Stimulated activated CD8-positive, alpha-beta memory T cell treated with anti-CD3 and anti-CD28 coated beads, Interleukin-4, amount 100 ng/mL, for 1 hour (primary cell): ENCODE measurements at places on chromosomes 4 and X.

DNA sequence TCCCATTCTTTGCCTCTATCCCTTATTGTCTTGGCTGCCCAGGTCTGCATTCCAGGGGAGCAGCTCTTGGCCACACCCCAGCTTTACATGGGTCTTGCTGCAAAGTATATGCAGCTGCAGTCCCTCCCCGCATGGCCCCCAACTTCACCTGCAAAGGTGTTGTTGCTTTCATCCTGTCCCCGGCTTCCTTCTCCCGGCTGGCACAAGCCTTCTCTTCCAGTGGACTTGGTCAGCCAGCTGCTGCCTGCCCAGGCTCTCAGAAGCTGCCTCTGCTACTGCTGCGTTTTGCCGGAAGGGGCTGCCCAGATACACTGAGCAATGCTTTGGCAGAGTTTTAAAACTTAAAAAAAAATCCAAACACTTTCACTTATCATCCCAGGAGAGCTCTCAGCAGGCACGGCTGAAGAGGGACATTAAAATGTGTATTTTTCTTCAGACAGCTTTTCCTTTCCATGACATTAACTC, 121.2 kb upstream of the PDLIM3 start:
- no peak for DNase-seq

DNA sequence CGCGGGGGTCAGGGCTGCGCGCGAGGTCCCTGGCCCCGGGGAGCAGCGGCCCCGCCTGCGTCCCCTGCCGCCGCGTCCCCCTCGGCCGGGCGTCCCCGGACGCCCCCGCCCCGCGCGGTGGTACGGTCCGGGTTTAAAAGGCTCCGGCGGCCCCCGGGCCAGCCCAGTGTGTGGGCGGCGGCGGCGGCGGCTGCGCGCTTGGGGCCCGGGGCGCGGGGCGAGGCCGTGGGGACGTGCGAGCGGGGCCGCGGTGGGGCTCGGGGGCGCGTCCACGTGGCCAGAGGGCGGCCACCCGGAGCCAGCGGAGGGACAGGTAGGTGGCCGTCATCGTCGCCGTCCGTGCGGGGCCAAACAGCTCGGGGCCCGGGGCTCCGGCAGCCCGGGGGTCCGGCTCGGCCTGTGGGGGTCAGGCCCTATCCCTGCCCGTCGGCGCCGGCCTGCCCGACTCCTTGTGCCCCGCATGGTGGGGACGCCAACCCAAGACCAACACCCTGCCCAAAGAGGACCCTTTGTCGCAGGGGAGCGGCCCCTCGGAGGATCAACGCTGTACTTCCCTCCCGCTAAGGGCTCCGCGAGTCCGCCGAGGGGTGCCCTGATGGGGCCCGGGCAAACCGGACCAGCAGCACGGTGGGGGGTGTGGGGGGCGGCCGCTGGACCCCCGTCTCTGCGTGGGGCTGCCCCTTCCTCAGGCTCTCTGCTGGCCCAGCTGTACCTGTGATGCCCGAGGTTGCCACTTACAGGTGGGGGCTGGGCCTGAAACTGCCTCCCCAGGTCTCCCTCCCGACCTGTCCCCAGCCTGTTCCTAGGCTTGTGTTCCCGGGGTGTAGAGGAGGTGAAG, at the start of gene PLXNA3:
Gene PLXNA3, plus strand, starts transcription at position 166 of the 838 bp plus-strand sequence. CDS start 1,903 bp downstream, outside the sequence.
- DNase-seq: no peak

DNA sequence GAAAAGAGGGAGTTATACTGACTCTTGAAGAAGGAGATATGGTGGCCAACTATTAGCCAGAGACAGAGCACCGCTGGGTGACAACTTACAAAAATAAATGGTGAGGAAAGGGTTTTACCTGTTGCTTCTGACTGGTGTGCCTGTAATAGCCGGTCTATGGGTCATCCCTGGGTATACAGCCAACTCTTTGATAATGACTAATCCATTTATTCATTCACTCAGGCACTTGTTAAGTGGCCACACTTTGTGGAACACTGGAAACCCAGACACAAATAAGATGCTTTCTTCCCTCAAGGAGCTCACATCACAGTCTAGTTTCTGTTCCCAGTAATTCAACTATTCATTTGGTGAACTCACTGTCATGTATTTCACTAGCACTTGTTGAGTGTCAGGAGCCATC, 13.2 kb upstream of the CAPN6 start:
- DNase-seq: no peak

- DNase-seq: no peak
These were observed 334.1 kb downstream of the PCDH7 start for GRCh38 chr4:31054295-31054694.

GRCh38 chr4:184568770-184569169, 80.5 kb downstream of the CASP3 start:
- no peak for DNase-seq

GRCh38 chr4:53136954-53137353, 228.9 kb downstream of the SCFD2 start:
- no peak for DNase-seq
